Stimulated activated naive CD4-positive, alpha-beta T cell treated with Interleukin-2 at 50 U/mL for 16 hours (primary cell): ENCODE measurements at places on chromosomes 1 and 21.

GRCh38 chr1:69510026-69510425 is 57.7 kb upstream of the LRRC7 start:
- no peak for DNase-seq

DNA sequence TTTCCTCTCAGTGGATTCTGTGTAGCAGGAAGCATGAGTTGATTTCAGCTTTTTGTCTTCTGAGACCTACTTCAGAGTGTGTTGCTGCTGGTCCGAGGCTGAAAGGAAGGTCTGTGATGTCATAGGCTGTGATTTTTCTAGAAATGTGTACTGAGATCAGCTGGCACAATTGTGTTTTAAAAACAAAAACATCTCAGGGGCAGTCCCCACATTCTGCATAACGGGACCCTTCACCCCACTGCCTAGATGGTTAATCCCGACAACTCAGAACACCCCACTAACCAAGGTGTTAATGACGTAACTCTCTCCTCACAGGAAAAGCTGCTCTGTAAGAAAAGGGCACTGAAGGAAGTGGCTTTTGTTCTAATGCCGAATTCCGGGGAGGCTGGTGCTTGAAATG is 59.8 kb upstream of the PPP2R5A start:
- DNase-seq = no peak

GRCh38 chr1:82321794-82322193 is 521.1 kb downstream of the ADGRL2 start:
- no peak for DNase-seq

DNA sequence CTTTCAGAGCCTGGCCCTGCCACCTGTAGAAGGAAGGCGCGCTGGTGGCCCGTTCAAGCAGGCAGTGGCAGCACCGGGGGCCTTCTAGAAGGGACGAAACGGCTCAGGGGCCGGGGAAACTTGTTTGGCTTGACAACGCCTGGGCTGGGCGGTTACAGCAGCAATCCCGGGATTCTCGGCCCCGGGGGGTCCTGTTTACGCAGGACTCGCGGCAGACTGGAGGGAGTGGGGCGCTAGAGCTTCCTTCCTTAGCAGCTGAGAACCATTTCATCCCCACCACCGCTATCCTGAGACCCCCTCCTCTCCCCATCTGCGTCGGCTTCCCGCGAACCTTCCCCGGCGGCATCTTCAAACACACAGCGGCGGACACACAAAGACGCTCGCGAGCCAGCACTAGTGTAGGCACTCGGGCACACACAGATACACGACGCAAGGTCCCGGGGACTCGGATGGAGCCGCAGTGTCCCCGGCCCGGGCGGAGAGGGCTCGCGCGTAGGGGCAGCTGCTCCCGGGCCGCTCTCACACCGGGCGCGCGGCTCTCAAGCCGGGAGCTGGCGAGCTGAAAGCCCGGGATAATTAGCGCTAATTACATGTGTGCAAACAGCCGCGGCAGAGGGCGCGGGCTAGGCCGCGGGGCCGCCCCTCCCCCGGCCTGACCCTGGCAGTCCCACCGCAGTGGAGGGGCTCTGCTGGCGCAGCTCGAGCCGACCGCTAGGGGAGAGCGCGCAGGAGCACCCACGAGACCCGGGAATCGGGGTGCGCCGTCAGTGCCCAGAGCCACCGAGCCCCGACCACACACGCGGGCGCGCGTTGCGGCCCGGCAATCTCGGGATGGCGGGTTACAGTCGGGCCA is 271.4 kb downstream of the FOXD2 start:
- DNase-seq = no peak

DNA sequence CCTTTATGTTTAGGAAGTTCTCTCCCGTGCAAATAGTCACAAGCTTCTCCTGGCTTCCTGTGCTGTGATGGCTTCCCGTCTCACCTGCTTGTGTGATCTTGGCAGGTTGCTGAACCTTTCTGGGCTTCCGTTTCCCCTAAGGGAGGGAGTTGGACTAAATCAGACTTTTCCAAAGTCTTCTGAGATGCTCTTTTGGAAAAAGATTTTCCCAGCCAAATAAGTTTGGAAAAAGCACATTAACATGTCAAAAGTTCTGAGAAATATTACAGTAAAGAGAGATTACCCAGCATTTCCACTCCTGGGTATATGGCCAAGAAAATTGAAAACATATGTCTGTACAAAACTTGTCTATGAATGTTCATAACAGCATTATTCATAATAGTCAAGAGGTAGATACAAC is 36.0 kb upstream of the TENT5C start:
- no peak for DNase-seq

GRCh38 chr1:244192325-244192724 is 141.2 kb downstream of the ZBTB18 start:
- DNase-seq = no peak

GRCh38 chr1:224160171-224160682 is 22.8 kb upstream of the DEGS1 start:
- no peak for DNase-seq

- no peak for DNase-seq
Observed at GRCh38 chr1:25769625-25770383, 30.2 kb upstream of the SELENON start.

GRCh38 chr1:148158341-148159003 is 6.4 kb upstream of the NBPF11 start:
- DNase-seq = no peak

GRCh38 chr1:19606817-19607642 is 37.1 kb upstream of the NBL1 start:
- peak; percentile 16 for DNase-seq

DNA sequence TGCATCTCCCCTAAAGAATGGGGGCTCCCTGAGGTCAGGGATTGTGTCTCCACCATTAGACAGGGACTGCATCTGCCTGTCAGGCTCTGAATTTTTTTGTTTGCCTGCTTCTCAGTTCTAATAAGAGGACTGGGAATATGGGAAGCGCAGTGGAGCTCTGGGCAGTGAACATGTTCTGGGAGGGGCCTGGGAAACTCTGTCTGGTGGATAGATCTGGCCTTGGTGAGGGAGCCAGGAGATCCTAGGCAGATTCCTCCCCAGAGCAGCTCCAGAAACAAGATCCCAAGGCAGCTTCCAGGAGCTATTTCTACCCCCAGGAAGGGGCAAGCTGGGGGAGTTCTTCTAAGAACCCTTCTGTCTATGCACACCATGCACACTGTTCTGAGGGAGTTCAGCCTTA is 12.6 kb upstream of the MYOG start:
- DNase-seq = no peak

GRCh38 chr1:100622037-100622436 is 84.1 kb downstream of the GPR88 start:
- no peak for DNase-seq

- DNase-seq = no peak
Observed at GRCh38 chr21:45293726-45294401, 6.2 kb upstream of the POFUT2 start.

GRCh38 chr1:207219979-207220889 is 101.2 kb upstream of the CD55 start:
- DNase-seq = no peak

- no peak for DNase-seq
Observed at GRCh38 chr21:38702196-38702595, 103.5 kb upstream of the ETS2 start.

DNA sequence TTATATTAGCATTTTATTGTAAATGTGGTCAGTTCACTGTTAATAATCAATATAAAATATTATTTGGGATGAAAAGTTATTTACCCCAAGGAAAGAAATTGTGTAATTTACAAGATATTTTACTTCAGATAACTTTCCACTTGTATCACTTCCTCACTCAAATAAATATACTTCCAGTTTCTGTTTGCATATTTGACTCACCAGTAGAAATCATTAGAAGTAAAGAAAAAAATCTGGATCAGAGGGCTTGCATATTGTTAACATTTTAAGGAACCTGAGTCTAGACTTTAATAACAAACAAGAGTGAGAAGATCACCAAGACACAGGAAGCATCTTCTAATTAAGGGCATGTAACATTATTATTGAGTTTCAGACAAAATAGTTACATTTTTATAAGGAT is 347 bp upstream of the KRTAP20-4 start:
- no peak for DNase-seq

GRCh38 chr1:153349363-153350320 is 1.0 kb upstream of the PGLYRP4 start:
- no peak for DNase-seq

DNA sequence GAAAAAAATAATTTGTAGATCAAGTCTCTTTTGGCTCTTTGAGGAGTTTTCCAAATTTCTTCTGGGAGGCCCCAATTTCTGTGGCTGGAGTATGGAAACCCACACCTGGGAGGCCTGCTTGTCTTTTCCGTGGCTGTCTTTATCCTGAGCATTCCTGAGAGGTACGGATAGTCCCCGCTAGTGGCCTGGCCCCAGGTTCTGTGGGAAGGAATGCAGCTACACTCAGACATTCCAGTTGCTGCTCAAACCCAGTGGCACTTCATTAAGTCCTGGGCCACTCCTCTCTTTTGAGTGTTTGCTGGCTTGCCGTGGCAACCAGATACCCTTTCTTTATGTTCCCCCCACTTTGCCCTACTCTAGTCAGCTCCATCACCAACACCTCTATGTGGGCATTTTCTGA is 310.4 kb downstream of the ASTN1 start:
- no peak for DNase-seq

GRCh38 chr1:99447721-99448120 is 183.4 kb downstream of the PLPPR4 start:
- DNase-seq = no peak

GRCh38 chr1:176811511-176812288 is 348.7 kb downstream of the PAPPA2 start:
- DNase-seq = no peak

DNA sequence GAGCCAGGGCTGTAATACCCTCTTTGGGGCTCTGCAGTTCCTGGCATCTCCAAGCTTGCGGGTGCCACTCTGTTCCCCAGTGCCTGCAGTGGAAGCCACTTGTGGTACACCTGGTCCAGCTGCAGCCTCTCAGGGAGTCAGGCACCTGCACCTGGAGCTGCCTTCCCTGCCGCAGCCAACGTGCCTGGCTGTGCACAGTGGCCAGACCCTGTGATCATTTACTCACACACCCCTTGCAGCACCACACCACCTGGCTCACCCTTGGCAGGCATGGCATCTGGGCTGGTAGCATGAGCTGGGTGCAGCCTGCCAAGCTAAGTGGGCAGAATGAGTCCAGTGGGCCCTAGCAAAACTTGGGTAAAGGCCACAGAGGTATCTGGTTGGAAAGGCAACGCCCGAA is 51.1 kb upstream of the NTPCR start:
- no peak for DNase-seq

DNA sequence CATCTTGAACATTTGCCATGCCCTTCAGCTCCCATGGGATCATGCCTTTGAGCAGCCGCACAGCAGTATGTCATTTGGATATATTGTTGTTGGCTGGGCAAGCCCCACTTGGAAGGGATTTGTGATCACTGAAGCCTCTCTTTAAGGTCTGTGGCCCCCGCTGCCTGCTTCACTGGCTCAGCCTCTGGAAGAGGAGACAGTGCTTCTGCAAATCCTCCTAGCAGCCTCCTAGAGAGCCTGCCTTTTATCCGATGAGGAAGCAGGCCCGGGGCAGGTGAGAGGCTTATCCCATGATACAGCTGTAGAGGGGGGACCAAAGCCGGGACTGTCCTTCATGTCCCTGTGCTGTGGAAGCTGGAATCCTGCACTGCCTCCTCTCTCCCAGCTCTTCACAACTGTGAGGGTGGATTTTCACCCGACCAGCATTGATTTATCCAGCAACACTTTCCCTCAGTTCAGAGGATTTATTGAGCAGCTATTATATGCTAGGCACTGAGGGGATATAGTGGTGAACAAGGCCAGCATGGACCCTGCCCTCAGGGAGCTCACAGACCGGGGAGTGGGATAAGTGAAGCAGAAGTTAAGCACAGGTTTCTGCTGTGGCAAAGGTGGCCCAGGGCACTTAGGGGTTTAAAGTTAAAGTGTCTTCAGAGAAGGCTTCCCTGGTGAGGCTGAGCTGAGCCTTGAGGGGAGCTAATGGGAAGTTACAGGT is 3.9 kb downstream of the TMEM61 start:
- DNase-seq = no peak

- DNase-seq = no peak
Observed at GRCh38 chr1:213962508-213962907, 25.3 kb upstream of the PROX1 start.

DNA sequence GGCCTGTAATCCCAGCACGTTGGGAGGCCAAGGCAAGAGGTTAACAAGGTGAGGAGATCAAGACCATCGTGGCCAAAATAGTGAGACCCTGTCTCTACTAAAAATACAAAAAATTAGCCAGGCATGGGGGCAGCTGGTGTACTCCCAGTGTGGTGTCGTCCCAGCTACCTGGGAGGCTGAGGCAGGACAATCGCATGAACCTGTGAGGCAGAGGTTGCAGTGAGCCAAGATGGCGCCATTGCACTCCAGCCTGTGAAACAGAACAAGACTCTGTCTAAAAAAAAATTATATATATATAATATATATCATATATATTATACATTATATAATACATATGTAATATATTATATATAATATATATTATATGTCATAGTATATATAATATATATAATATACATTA is 249.2 kb upstream of the TPTE start:
- no peak for DNase-seq

GRCh38 chr1:112793631-112794565 is 78.8 kb upstream of the PPM1J start:
- DNase-seq = no peak

- DNase-seq = no peak
Observed at GRCh38 chr1:200096774-200097173, 69.3 kb downstream of the NR5A2 start.

- no peak for DNase-seq
Observed at GRCh38 chr1:77438236-77438913, 156.6 kb downstream of the AK5 start.
